Lung microvascular endothelial cell (primary cell): ENCODE measurements at places on chromosomes 13 and 19. TPM values are rescaled to one million over a fixed set of nuclear protein-coding genes. Genes with fewer than 3 reads are reported as not detected.

Gene USPL1
- total RNA-seq: 6.8 and 9.9 TPM in 2 replicates

Gene ZNF180
- total RNA-seq: 4.4 and 5.8 TPM in 2 replicates

Gene DZIP1
- total RNA-seq: 0.79 and 1.1 TPM in 2 replicates

Gene KIR2DL3
- total RNA-seq: not detected in 2 replicates

Gene LGALS14
- total RNA-seq: not detected in 2 replicates

Gene KLC3
- total RNA-seq: 0.20 and 0.22 TPM in 2 replicates

Gene SLC10A2
- not detected in 2 replicates for total RNA-seq

Gene APOC4
- not detected in 2 replicates for total RNA-seq

Gene ETV2
- 0.20 and 0.44 TPM in 2 replicates for total RNA-seq

Gene CCL25
- total RNA-seq: not detected in 2 replicates

Gene SPRYD7
- total RNA-seq: 3.7 and 4.2 TPM in 2 replicates

Gene GFY
- not detected in 2 replicates for total RNA-seq

Gene DMKN
- not detected in 2 replicates for total RNA-seq

Gene SCN1B
- 5.2 and 5.7 TPM in 2 replicates for total RNA-seq

Gene EPSTI1
- total RNA-seq: 0.79 and 1.3 TPM in 2 replicates

Gene IGSF23
- 0.22 TPM in 1 of 2 replicates, not detected in the other for total RNA-seq

Gene SLC8A2
- 0.22 TPM in 1 of 2 replicates, not detected in the other for total RNA-seq

Gene UHRF1
- 6.9 and 16.6 TPM in 2 replicates for total RNA-seq

Gene LCP1
- total RNA-seq: under 0.01 TPM in 1 of 2 replicates, not detected in the other

Gene ZNF835
- under 0.01 and 0.99 TPM in 2 replicates for total RNA-seq

Gene ZNF763
- 0.65 and 0.79 TPM in 2 replicates for total RNA-seq

Gene ZNF426
- total RNA-seq: 12.0 and 14.5 TPM in 2 replicates

Gene NDUFA11
- 219 and 282 TPM in 2 replicates for total RNA-seq

Gene IZUMO4
- total RNA-seq: 0.60 and 0.65 TPM in 2 replicates

Gene C1QTNF9B
- not detected in 2 replicates for total RNA-seq

Gene ZNF274
- total RNA-seq: 9.6 and 14.3 TPM in 2 replicates

Gene ESD
- 63.2 and 65.1 TPM in 2 replicates for total RNA-seq

Gene DMAC2
- total RNA-seq: 30.5 and 36.3 TPM in 2 replicates

Gene ZNF320
- total RNA-seq: 5.0 and 8.5 TPM in 2 replicates

Gene SBK2
- not detected in 2 replicates for total RNA-seq

Gene IRGC
- total RNA-seq: not detected in 2 replicates

Gene ZNF100
- total RNA-seq: 2.0 and 3.2 TPM in 2 replicates

Gene TPTE2
- not detected in 2 replicates for total RNA-seq

Gene LHB
- total RNA-seq: not detected in 2 replicates

Gene STX10
- 46.4 and 56.0 TPM in 2 replicates for total RNA-seq

Gene TUBB4A
- total RNA-seq: not detected in 2 replicates

Gene PLK5
- total RNA-seq: not detected in 2 replicates

Gene PCDH20
- not detected in 2 replicates for total RNA-seq

Gene C19orf18
- not detected in 2 replicates for total RNA-seq

Gene ZMYM2
- 27.0 and 41.5 TPM in 2 replicates for total RNA-seq

Gene ZNF816
- 4.6 and 6.5 TPM in 2 replicates for total RNA-seq

Gene LONP1
- 44.9 and 51.4 TPM in 2 replicates for total RNA-seq

Gene ICAM4
- 0.22 TPM in 1 of 2 replicates, not detected in the other for total RNA-seq
